ENCODE measurements at places on chromosomes 5 and 9. TPM values are rescaled to one million over a fixed set of nuclear protein-coding genes. Genes with fewer than 3 reads are reported as not detected.

Gene ARAP3
- total RNA-seq, result 32.8 TPM

- no peak for DNase-seq
These were observed 131.8 kb downstream of the GHR start for GRCh38 chr5:42555010-42555409.

DNA sequence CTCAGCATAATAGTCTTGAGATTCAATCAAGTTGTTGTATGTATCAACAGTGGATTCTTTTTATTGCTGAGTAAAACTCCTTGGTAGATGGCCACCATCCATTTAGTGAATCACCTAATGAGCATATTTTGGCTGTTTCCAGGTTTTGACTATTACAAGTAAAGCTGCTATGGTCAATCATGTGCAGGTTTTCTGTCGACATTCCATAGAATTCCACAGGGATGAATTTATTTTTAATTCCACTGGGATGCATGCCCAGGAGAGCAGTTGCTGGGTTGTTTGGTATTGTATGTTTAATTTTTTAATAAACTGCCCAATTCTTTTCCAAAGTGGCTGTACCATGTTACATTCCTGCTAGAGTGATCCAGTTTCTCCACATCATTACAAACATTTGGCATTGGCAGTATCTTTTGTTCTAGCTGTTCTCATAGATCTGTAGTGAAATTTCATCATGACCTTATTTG is 10.5 kb upstream of the S1PR3 start:
- no peak for DNase-seq

Gene EDIL3
- 59.9 TPM for total RNA-seq

DNA sequence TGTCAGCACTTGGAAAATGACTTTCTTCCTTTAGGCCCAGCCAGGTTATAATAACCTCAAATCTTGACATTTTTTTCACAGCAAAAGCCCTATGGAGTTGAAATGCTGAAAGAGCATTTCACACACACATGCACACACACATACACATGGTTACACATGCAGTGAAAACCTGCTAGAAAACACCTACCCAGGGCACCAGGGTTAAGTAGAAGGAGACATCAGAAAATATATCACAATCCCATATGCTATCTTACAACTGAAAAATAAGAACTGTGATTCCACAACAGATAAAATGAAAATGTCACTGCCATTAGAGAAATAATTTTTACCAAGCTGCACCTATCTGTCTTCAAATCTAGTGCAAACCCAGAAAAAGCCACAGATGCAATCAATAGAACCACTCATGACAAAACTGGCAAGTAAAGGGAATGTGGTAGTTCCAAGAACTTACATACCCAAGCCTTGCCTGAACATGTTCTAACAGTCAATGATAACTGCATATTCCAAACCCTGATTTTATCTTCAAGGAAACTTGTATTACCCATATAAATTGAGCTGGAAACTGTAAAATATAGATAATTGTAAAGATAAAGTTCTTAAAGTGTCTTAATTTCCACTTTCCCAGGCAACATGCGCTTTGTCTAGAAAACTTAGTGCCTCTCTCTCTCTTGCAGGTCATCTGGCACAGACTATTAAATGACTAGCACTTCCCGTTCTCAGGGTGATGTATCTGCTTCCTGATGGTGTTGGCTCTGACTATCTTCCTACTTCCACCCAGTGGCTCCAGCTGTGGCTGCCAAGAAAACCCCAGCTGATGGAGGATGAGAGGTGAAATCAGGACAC is 250.2 kb upstream of the PTGER4 start:
- DNase-seq, result no peak

Gene IFNB1
- not detected for total RNA-seq

DNA sequence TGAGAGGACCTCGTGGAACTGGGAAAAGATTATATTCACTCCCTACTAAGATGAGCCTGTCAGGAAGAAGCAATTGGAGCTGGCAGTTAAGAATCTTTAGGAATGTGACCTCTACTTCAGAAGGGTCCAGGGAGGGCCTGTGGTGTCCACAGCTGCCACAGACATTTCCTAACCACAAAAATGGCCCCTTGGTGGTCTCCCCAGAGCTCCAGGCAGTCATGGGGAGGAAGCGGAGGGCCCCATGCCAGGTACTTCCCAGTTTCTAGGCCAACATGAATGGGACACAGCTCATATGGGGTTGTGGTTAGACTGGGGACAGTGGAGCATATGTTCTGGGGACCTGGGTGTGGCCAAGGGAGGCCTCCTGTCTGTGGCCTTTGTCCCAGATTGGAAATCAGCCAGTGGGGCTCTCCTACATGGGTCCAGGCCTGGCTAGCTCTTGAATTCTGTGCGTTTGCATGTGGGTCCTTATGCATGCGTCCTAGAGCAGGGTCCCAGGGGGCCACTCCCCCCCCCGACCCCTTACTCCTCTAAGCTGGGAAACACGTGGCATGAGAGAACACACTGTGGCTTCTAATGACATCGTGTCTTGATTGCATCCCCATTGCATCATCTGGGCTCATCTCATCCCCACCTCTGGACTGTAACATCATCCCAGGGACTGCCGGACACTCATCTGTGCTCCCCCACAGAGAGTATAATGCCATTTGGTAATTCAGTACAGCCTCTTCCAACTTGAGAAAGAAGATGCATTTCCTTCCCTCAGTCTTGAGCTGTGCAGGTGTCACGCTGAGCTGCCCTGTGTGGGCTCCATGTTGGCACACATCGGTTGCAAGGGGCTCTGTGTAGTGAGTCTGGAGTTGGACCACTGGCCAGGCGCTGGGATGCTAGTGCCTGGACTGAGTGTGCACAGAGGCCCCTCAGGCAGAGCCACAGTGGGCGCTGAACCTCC is 31.3 kb downstream of the IRF1 start:
- DNase-seq, result no peak

- DNase-seq, result peak; percentile 63
These were observed 32.5 kb downstream of the TENT4A start for GRCh38 chr5:6745706-6746222.

Gene ST8SIA4
- 1.3 TPM for total RNA-seq

Gene EQTN
- total RNA-seq, result 0.24 TPM

DNA sequence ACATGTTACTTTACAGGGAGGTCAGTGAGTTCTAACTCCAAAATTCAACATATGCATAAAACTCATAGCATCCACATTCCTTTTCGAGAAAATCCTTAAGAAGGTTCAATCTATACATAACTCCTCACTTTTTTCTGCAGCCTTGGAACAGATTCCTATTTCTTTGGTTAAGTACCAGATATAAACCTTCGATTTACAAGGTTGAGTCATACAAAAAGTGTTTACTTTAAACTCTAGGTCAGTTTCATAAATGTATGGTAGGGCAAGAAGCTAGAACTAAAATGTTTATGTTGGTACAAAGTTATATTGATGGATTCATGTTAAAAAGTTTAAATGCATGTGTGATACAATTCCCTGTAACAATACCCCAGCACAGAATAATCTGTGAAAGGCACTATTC is 19.4 kb downstream of the CDKN2AIPNL start:
- no peak for DNase-seq

- DNase-seq, result no peak
These were observed 47.1 kb downstream of the CDK5RAP2 start for GRCh38 chr9:120532891-120533290.

All from GM23338 (cell line).